ENCODE measurements at places on chromosomes 7 and 10.

DNA sequence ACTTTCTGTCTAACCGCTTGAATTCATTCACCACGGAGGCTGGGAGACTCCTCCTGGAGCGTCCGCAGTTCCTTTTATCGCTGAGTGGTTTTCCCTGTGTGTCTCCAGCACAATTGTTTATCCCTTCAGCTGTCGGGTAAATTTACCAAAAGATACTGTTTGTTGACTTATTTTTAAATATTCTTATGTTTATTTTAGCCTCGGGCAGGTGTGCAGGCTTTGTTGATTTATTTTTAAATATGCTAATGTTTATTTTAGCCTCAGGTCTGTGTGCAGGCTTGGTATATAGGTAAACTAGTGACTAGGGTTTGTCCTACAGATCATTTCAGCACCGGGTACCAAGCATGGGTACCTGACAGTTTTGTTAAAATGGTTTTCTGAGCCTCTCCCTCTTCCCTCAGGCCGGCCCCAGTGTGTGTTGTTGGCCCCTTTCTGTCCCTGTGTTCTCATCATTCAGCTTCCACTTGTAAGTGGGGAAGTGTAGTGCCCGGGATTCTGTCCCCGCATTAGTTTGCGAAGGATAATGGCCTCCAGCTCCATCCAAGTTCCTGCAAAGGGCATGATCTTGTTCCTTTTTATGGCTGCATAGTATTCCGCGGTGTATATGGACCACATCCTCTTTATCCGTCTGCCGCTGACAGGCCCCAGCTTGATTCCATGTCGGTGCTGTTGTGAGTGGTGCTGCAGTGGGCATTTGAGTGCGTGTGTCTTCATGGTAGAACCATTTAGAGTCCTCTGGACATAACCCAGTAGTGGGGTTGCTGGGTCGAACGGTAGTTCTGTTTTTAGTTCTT is 5.3 kb downstream of the GET4 start:
- DNase-seq: no peak

GRCh38 chr10:104297697-104298660 is 29.0 kb downstream of the GSTO2 start:
- peak; percentile 84 for DNase-seq

GRCh38 chr10:86687750-86688149 is 19.4 kb downstream of the LDB3 start:
- DNase-seq: no peak

- DNase-seq: peak; percentile 35
Measured at GRCh38 chr10:72162978-72163377, 52.8 kb upstream of the ANAPC16 start.

DNA sequence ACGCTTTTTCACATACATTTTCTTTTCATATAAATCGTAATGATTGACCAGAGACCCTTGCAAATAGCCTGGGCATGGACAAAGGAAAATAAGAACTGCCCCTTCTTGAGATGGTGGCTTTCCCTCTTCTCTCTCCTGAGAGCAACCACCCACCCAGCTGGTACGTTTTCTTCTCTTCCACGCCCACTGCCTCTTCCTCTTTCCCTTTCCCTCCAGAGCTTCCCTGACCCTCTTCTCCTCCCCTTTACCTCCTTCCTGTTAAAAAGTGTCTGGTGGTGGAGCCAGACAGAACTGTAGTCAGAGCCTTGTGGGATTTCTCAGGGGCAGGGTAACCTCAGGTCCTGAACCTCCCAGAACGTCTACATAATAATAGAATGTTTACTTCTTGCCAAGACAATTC is 23.2 kb downstream of the GPR141 start:
- DNase-seq: no peak

GRCh38 chr10:86782701-86783418 is 26.4 kb downstream of the BMPR1A start:
- DNase-seq: no peak

DNA sequence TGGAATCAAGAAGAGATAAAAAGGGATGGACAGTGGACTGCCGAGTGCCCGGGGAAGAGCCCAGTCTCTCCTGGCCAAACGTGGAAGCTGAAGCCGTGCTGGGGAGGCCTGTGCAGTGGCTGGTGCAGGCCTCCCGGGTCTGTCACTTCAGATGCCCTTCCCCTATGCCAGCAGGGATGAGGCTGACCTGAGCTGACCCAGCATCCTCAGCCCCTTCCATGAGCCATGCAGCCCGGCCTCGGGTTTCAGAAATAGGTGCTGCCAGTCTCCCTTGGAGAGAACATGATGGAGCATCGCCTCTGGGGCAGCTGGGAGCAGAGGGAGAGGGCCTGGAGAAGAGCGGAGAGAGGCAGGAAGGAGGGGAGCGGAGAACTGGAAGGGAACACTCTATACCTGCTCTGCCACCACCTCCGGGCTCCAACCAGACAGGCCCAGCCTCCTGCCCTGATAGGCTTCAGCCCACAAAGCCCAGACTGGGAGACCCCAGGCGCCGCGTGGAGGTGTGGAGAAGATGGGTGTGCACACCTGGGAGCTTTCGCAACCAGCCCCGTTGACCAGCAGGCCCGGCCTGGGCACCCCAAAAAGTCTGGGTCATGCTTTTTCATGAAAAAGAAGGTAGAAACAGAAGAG is 68.6 kb upstream of the PPP2R2D start:
- no peak for DNase-seq

GRCh38 chr10:69483963-69484362 is 32.7 kb downstream of the TSPAN15 start:
- no peak for DNase-seq
